ENCODE measurements at places on chromosomes 4 and X.

- DNase-seq, result no peak
Measured at GRCh38 chr4:144494280-144494679, 151.7 kb upstream of the HHIP start.

- no peak for DNase-seq
Measured at GRCh38 chr4:168506014-168506413, 9.2 kb downstream of the PALLD start.

DNA sequence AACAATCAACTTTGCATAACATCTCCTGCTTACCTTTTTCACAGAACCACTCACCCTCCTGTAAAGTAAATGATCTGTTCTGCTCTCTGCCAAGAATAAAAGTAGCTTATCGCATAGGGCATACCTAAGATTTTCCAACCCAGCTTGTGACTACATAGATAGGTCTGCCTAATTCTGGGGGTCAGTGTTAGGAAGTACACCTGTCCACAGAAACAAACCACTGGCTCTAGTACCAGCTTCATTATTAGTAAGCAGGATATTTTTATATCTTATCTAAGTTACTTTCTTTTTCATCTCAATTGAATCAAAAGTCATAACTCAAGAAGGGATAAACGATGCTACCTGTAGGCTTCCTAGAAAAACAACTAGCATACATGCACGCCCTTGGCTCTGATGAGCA, 23.8 kb downstream of the CXCL1 start:
- no peak for DNase-seq

DNA sequence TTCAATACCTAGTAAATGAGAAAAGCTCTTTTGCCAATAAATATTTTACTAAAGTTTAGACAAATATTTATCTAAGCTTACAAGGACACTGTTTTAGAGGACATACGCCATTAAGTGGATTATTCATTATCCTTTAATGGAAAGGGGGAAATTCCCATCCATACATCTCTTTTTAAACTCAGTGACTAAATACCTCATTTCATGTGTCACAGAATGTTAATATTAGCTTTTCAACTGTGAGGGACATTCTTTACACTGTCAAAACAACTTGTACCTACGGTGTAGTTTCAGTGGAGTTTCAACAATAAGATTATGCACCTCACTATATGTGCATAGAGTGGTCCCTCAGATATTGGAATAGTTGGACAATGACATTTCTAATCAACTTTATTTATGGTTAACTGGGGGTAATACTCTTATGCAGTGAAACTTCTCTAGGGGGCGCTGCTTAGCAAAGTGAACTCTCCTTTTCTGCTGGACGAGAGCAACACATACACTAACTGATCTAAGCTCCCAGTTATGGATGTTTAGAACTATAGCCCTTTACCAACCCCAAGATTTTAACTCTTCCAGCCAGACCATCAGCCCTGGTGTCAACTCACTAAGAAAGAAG, 9.7 kb downstream of the HS6ST2 start:
- DNase-seq, result no peak

GRCh38 chr4:2393353-2394270, 24.8 kb downstream of the ZFYVE28 start:
- DNase-seq, result no peak

DNA sequence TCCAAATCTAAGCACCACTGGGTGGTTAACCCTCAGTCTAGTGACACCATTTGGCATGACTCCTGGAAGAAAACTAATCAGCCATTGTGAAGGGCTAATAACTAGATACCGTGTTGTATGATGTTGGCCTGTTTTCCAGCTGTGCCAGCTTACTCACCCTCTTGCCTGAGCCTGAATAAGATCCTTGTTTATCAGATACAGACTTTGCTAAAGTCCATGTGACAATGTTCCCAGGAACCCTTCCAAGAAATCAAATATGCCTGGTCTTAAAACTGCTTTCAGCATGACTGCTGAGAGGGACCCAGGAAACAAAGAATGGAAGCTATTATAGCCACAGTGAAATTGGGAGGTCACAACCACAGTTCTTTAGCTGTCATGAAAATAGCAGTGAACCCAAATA, 640.8 kb upstream of the INTU start:
- DNase-seq, result no peak

DNA sequence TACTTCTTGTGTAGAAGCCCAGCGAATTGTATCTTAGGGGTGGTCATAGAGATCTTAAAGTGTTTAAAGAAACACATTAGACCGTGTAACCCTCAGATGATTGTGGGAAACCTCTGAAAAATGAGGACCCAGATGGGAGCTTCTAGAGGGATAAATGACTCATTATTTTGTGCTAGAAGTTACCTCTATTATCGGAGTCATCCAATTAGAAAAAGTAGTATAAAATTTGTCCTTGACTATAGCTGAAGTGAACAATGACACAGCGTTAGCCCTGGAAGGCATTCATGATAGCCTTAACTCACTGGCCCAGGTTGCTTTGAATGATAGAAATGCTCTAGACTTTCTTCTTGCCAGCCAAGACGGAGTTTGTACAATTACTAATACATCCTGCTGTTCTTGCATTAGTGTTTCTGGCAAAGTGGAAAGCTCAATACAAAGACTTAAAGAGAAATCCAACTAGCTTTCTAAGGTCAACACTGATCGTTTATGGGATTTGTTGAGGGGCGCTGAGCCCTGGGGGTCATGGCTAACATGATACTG, 178.9 kb upstream of the VEGFC start:
- no peak for DNase-seq

GRCh38 chrX:40945361-40945713, 139.9 kb upstream of the USP9X start:
- no peak for DNase-seq

DNA sequence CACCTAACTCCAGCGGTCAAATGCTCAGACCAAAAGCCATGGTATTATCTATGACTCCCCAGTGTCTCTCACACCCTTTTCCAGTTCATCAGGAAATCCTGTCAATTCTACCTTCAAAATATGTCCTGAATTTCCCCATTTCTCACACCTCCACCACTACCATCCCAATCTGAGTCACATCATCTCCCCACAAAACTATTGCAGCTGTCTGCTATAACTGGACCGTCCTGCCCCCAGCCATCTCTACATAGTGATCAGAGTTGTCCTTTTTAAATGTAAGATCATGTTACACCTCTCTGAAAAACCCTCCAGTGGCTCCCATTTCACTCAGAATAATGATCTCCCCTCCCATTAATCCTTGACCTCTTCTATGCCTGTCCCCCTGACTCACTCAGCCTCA, 6.8 kb upstream of the ODAPH start:
- no peak for DNase-seq

- DNase-seq, result no peak
Measured at GRCh38 chr4:36310793-36311192, 29.4 kb downstream of the DTHD1 start.

GRCh38 chr4:152634110-152634760, 45.6 kb downstream of the TMEM154 start:
- DNase-seq, result no peak

DNA sequence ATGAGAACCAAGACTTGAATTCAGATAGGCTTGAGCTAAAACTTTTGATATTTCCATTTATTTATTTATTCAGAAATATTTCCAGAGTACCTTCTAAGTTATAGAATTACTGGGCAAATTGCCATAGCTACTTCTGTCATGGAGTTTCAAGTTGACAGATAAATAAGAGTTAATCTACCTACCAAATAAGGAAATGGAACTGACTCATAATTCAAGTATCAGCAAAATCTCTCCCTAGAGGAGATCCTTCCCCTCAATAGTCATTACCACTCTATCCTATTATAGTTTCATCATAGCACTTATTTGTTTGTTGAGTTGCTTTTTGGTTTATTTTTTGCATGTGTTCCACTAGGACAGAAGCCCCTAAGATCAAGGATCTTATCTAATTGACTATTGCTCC, 48.8 kb upstream of the CCSER1 start:
- DNase-seq, result no peak

GRCh38 chr4:122788935-122789334, 37.7 kb upstream of the FGF2 start:
- no peak for DNase-seq

DNA sequence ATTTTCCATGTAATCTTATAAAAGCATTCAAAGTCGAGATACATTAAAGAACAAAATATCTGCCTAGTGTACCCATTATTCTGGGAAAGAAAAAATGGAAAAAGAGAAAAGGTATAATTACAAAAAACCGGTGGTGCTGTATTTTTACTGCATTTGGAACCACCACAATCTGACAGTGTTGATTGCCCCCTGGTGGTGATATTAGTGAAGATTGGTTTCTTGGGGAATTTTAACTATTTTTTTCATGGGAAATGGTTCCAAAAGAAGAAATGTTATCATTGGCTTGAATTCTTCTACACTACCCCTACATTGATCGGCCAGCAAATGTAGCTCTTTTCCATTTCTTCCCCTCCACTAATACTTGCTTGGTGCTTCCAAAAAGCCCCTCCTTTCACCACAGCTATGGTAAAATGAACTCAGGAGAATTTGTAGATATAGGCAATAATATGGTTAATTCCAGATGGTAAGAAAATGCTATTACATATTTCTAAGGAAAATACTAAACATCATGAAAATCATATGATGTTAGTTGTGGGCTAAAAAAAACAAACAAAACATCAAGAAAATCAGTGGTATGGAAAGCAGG, 50.0 kb downstream of the COX18 start:
- DNase-seq, result no peak

GRCh38 chrX:13903405-13903804, 86.5 kb upstream of the GPM6B start:
- no peak for DNase-seq

- DNase-seq, result no peak
Measured at GRCh38 chr4:1195109-1195671, 22.8 kb upstream of the SPON2 start.

DNA sequence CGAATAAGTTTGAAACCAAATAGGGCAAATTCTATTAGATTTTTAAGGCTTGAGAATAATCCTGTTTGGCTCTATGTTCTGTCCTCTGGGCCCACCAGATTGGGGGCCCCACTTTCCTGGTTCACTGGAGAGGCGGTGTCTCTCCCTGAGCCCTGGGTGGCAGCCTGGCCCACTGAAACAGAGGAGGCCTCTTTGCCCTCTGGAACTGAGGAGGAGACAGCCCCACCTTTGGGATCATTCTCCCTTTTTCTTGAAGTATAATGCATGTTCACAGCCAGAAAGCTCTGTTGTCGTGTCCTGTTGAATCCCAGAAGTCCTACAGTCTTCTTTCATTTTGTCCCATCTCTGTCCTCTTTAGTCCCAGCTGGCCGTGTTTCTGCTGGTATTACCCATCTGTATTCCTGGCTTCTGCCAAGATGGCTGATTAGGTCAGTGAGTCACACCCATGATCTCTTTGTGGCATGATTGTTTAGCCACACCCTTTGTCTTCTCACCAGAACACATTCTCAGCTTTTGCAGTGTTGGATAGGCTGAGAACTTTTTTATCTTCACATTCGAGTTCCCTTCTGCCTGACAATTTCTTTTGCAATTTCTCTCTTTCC, 8.1 kb upstream of the TBC1D25 start:
- DNase-seq, result no peak

- no peak for DNase-seq
Measured at GRCh38 chrX:8404471-8404870, 60.2 kb upstream of the VCX3B start.

DNA sequence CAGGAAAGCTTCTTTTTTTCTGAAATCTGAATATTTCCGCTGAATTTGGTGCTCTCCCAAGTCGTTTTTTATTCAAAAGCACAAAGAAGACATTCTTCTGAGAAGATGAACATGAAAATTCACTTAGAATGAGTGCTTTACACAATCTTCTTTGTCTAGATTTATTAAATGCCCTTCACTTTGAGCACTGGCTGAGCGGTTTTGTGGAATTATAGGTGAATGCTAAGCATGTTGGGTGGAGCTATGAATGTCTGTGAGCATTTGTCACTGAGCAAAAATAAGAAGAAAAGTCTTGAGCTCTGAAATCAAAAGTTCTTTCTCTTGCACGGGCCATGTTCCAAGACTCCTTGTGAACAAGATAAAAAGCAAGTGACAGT, 13.1 kb downstream of the GASK1B start:
- DNase-seq, result no peak

- DNase-seq, result no peak
Measured at GRCh38 chrX:108516184-108516583, 76.5 kb downstream of the COL4A5 start.
